ENCODE measurements at places on chromosomes 2 and 18.

DNA sequence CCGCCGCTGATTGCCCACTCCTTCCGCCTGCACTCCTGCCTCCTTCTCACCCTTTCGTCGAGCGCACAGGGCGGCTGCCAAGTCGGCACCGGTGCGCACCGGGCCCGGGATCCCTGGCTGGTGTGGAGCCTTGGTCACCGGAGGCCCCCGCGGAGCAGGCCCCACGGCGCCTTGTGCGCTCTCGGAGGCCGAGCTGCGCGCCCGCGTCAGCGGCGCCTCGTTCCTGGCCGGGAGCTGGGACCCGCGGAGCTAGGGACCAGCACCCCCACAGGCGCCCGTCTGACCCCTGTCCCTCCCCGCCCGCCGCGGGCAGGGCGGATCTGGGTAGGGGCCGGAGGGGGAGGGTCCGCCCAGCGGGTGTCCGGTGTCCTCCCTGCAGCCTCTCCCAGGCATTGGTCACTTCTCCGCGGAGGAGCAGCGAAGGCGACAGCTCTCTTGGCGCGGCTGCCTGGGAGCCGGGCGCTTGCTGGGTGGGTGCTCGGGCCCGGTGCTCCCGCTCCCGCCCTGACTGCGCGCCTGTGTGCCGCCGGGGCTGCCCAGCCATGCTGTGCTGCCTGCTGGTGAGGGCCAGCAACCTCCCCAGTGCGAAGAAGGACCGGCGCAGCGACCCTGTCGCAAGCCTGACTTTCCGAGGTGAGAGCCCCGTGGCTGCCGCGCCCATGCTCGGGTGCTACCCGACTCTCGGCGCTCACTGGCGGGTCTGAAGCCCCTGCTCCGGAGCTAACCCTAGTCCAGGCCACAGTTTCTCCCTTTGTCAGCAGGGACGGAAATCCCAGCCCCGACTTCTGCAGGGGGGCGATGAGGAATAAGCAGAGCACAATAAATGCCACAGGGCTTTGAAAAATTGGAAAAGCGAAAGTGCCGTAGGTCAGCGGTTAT is 13.2 kb downstream of the DYSF start:
- peak overlapping the region; percentile 69 for H3K4me3 ChIP-seq
- H3K4me1 ChIP-seq, result peaks cover 2% of the 10 kb centered on the region
- H3K27me3 ChIP-seq, result peaks cover 42% of the 10 kb centered on the region
- H3K36me3 ChIP-seq, result no peaks in the 10 kb centered on the region
- DNase-seq, result peak; percentile 48
- no peak overlapping the region for H3K27ac ChIP-seq

DNA sequence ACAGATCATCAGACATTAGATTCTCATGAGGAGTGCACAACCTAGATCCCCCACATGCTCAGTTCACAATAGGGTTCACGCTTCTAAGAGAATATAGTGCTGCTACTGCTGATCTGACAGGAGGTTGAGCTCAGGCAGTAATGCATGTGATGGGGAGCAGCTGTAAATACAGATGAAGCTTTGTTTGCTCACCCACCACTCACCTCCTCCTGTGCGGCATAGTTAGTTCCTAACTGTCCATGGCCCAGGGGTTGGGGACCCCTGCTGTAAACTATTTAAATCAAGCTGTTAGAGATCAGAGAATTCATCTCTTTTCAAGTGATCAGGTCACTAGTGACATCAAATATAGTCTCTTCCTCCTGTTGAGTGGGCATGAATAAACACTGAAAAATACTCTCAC is 88.8 kb upstream of the ACVR2A start:
- no peaks in the 10 kb centered on the region for H3K4me1 ChIP-seq
- H3K4me3 ChIP-seq, result no peak overlapping the region
- no peaks in the 10 kb centered on the region for H3K36me3 ChIP-seq
- DNase-seq, result no peak
- H3K27ac ChIP-seq, result no peak overlapping the region
- no peaks in the 10 kb centered on the region for H3K27me3 ChIP-seq

GRCh38 chr2:30675758-30676157 is 131.5 kb downstream of the CAPN13 start:
- no peak for DNase-seq
- no peak overlapping the region for H3K4me3 ChIP-seq
- no peaks in the 10 kb centered on the region for H3K4me1 ChIP-seq
- no peak overlapping the region for H3K27ac ChIP-seq
- H3K27me3 ChIP-seq, result no peaks in the 10 kb centered on the region
- no peaks in the 10 kb centered on the region for H3K36me3 ChIP-seq

DNA sequence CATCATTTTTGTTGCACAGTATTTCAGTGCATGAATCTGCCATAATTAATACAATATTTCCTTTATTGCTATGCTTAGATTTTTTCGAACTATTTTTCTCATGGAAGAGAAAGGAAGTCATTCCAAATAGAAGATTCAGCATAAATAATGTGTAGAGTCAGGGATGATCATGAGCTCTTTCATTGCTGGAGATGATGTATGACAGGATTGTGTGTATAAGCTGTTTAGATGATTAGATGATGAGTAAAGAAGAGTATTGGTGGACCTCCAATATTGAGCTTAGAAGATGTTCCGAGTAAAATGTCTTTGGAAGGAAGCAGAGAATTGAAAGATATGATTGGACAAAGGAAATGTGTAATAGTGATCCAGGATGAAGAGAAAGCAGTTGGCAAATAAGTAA is 364.5 kb downstream of the PARD3B start:
- H3K36me3 ChIP-seq, result no peaks in the 10 kb centered on the region
- no peak overlapping the region for H3K4me3 ChIP-seq
- no peaks in the 10 kb centered on the region for H3K27me3 ChIP-seq
- H3K4me1 ChIP-seq, result no peaks in the 10 kb centered on the region
- no peak overlapping the region for H3K27ac ChIP-seq

- no peak overlapping the region for H3K27ac ChIP-seq
- DNase-seq, result no peak
- no peak overlapping the region for H3K4me3 ChIP-seq
- no peaks in the 10 kb centered on the region for H3K36me3 ChIP-seq
- no peaks in the 10 kb centered on the region for H3K27me3 ChIP-seq
These were observed 4.5 kb upstream of the TMBIM1 start for GRCh38 chr2:218296847-218297246.

DNA sequence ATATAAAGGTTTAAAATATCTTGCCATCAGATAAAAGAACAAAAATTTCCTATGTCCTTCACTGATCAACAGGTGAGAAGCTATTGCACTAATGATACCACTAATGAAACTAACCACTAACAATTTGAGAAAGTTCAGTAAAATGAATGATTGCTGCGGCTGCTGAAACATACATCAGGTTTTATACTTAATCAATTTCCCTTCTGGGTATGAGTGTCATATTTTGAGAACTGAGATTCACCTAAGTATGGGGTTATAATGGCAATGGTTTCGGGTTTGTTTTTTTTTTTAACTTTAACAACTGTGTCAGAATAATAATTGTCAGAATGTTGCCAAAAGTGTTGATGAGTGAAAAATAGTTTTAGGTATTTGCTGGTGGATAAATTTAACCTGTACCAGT is 151.3 kb upstream of the SLC39A10 start:
- H3K27ac ChIP-seq, result no peak overlapping the region
- H3K27me3 ChIP-seq, result no peaks in the 10 kb centered on the region
- H3K4me1 ChIP-seq, result no peaks in the 10 kb centered on the region

- no peak overlapping the region for H3K4me3 ChIP-seq
- H3K27ac ChIP-seq, result no peak overlapping the region
- no peaks in the 10 kb centered on the region for H3K4me1 ChIP-seq
- peak; percentile 43 for DNase-seq
- no peaks in the 10 kb centered on the region for H3K27me3 ChIP-seq
These were observed 63.3 kb downstream of the BOD1L2 start for GRCh38 chr18:57210107-57210715.

DNA sequence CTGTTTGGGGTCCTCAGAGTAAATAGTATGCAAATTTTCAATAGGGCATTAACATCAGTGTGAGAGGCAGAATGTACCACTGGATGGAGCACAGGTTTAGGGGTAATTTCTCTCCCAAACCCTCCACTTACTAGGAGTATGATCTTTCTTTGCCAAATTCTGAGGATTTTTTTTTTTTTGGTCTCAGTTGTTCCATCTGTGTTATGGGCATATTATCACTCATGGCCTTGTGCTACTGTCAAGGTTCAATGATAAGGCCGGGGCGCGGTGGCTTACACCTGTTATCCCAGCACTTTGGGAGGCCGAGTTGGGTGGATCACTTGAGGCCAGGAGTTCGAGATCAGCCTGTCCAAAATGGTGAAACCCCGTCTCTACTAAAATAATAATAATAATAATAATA is 30.2 kb upstream of the ZEB2 start:
- H3K27me3 ChIP-seq, result no peaks in the 10 kb centered on the region
- H3K4me1 ChIP-seq, result peaks cover 5% of the 10 kb centered on the region
- H3K4me3 ChIP-seq, result no peak overlapping the region

- no peak overlapping the region for H3K4me3 ChIP-seq
- no peaks in the 10 kb centered on the region for H3K27me3 ChIP-seq
- H3K27ac ChIP-seq, result no peak overlapping the region
- no peaks in the 10 kb centered on the region for H3K4me1 ChIP-seq
- DNase-seq, result no peak
These were observed 113.2 kb downstream of the ARHGEF4 start for GRCh38 chr2:130949954-130950353.
